ENCODE measurements at places on chromosomes 2 and 18. TPM values are rescaled to one million over a fixed set of nuclear protein-coding genes. Genes with fewer than 3 reads are reported as not detected.

Gene CDH7
- total RNA-seq = not detected

Gene HPCAL1
- total RNA-seq = 42.5 TPM

Gene CD8A
- total RNA-seq = not detected

Gene GREB1
- 2.2 TPM for total RNA-seq
